ENCODE measurements at places on chromosomes 16 and 17.

DNA sequence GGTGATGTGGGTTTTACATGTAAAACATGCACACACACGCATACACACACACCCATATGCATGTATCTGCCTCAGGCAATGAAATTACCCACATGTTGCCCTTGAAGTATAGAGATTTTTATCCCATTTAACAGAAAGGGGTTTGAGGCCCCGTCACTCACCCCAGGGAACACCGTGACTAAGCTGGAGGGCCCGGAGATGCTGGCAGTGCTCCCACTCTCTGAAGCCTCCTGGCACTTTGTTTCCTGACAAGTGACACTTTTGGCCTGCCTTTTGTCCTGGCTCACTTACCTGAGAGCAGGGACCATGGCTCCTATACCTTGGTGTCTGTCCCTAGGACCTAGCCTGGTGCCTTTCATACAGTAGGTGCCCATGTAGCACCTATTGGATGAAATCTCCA, 50.0 kb upstream of the TNRC6C start:
- DNase-seq: no peak

- DNase-seq: no peak
Measured at GRCh38 chr16:1182950-1183907, 30.3 kb downstream of the CACNA1H start.

- DNase-seq: no peak
Measured at GRCh38 chr17:11144358-11145233, 96.4 kb upstream of the SHISA6 start.

DNA sequence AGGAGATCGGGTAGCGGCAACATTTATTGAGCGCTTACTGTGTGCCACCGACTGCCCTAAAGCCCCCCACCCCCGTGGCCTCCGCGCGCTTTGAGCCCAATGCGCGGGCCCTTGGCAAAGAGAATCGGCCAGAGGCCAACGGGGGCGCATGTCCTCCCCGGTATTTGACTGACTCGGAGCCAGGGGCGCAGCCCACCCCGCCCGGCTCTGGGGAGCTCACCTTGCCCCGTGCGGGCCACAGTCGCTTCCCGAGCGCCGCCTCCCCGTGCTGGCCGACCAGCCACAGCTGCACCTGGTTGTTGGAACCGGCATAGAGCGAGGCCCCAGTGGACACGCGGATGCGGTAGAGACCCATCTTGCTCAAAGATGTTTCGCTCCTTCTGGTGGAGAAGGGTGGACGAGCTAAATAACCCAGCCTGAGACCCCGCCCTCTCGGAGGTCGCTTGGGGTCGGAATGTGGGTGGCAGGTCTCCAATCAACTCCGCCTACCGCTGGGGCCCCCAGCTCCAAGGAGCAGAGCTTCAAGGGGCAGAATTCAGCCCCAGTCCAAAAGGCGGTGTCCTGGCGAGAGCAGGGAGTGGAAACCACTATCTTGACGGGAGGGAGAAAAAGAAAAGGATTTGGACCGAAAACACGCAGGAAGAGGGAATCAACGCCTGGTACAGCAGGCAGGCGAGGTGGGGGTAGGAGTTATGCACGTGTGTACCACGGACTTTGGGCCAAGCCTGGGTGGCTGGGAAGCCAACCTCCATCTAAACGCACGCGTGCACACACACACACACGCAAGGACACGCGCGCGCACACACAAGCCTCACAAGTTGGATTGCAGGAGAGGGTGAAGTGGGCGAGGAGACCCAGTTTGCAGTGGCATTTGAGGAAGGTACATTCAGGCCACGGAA, at the start of gene ALOX15:
ALOX15 (minus strand) TSS at position 382 of the 899 bp plus-strand sequence; CDS start at position 355, 27 bp downstream.
- no peak for DNase-seq

DNA sequence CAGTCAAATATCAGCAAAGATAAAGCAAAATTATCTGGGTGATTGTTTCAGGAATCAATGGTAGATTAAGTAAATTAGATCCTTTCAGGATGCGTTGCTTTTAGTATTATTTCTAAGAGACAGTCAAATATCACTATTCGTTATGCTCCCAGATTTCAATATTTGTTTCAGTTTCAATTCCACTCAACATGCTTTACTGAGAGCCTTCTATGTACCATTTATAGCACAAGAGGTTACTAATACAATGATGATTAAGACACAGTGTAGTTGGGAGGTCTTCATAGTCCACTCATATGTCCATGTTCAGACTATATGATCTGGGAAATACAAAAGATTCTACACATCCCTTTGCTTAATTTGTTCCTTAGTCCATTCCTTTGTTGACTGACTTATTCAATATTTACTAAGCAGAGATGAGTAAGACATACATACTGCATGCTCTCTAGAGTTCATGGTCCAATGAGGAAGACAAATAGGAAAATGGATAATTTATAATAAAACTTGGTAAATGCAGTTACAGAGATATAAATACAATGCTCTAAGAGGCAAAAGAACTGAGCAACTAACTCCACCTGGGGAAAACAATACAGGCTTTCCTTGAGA, 88.2 kb upstream of the NOG start:
- DNase-seq: no peak

All from activated CD8-positive, alpha-beta memory T cell treated with anti-CD3 and anti-CD28 coated beads for 1 hour (primary cell).